ENCODE measurements at places on chromosomes 1 and 21.

DNA sequence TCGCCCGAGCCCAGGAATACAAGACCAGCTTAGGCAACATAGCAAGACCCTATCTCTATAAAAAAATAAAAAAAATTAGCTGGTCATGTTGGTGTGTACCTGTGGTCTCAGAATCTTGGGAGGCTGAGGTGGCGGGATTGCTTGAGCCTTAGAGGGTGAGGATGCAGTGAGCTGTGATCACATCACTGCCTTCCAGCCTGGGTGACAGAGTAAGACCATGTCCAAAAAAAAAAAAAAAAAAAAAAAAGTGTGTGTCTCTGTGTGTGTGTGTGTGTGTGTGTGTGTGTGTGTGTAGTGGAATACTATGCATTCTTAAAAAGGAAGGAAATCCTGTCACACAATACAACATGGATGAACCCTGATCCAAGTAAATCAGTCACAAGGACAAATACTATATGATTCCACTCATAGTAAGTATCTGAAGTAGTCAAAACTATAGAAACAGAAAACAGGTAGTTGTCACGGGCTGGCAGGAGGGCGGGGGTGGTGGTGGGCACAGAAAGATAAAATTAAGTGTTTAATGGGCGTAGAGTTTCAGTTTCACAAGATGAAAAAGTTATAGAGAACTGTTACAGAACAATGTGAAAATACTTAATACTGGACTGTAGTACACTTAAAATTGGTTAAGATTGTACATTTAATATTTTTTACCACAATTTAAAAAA is 47.8 kb downstream of the SELENOF start:
- no peak for DNase-seq
- H3K27me3 ChIP-seq: no peaks in the 10 kb centered on the region
- H3K4me3 ChIP-seq: no peak overlapping the region
- H3K36me3 ChIP-seq: no peaks in the 10 kb centered on the region
- no peaks in the 10 kb centered on the region for H3K4me1 ChIP-seq

GRCh38 chr1:112674986-112675727 is 698 bp downstream of the MOV10 start:
- DNase-seq: peak; percentile 62
- peaks cover 15% of the 10 kb centered on the region for H3K4me1 ChIP-seq
- H3K27ac ChIP-seq: peak overlapping the region; percentile 89
- H3K27me3 ChIP-seq: no peaks in the 10 kb centered on the region
- H3K4me3 ChIP-seq: peak overlapping the region; percentile 70

GRCh38 chr1:223016890-223017289 is 126.2 kb downstream of the TLR5 start:
- H3K27me3 ChIP-seq: no peaks in the 10 kb centered on the region
- H3K27ac ChIP-seq: no peak overlapping the region
- H3K36me3 ChIP-seq: no peaks in the 10 kb centered on the region
- no peaks in the 10 kb centered on the region for H3K4me1 ChIP-seq

DNA sequence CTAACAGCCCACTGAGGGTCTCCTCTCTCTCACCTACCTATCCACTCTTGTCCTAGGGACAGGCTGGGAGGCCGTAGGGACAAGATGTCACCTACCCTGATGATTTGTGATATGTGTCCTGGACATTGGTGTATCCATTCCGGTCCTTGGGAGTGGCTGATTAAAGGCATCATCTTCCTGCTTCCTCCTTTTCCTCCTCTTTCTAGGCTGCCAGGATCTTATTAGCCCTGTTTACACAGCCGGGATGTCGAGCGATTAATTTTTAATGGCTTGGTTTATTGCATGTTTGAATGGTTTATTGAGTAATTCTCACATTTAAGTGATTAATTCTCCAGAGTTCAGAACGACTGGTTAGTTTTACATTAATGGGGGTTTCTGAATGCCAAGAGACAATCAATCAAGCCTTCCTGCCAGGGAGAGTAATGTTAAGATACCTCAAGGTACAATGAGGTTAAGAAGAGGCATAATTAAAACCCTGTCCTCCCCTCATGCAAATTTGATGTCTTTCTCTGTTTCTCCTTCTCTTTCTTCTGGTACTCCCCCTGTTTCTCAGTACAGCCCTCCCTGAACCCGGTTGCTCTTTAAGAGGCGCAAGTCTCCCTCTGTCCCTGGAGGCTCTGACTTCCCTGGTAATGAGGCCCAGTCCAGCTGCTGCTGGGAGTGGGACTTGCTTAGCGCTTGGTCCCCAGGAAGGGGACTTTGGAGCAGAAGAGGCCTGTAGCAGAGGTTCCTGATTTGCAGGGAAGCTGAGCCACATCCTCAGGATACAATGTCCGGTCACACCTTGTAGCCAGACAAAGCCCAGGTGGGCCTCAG is 50.9 kb downstream of the ACTL8 start:
- H3K4me3 ChIP-seq: no peak overlapping the region
- H3K4me1 ChIP-seq: no peaks in the 10 kb centered on the region
- H3K27me3 ChIP-seq: no peaks in the 10 kb centered on the region
- no peaks in the 10 kb centered on the region for H3K36me3 ChIP-seq
- no peak overlapping the region for H3K27ac ChIP-seq
- DNase-seq: no peak

- H3K4me1 ChIP-seq: peaks cover 22% of the 10 kb centered on the region
- H3K36me3 ChIP-seq: no peaks in the 10 kb centered on the region
- no peak overlapping the region for H3K27ac ChIP-seq
- H3K4me3 ChIP-seq: no peak overlapping the region
- DNase-seq: no peak
Observed at GRCh38 chr1:25750923-25751605, 48.9 kb upstream of the SELENON start.

DNA sequence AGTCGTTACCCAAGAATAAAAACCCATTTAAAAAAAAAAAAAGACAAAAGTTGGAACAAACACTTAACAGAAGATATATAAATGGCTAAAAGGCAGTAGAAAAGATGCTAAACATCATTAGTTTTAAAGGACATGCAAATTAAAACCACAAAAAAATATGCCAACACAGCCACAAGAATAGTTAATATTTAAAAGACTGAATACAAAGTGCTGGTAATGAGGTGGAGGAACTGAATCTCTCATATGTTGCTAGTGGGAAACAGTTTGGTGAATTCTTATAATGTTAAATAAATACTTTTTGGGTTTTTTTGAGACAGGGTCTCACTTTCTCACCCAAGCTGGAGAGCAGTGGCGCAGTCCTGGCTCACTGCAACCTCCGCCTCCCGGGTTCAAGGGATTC is 10.0 kb downstream of the LRRC40 start:
- no peaks in the 10 kb centered on the region for H3K36me3 ChIP-seq
- no peak overlapping the region for H3K4me3 ChIP-seq
- no peaks in the 10 kb centered on the region for H3K4me1 ChIP-seq
- no peak overlapping the region for H3K27ac ChIP-seq
- no peak for DNase-seq
- H3K27me3 ChIP-seq: no peaks in the 10 kb centered on the region

- no peaks in the 10 kb centered on the region for H3K27me3 ChIP-seq
- H3K27ac ChIP-seq: no peak overlapping the region
- no peak for DNase-seq
Observed at GRCh38 chr1:213692321-213692720, 295.5 kb upstream of the PROX1 start.

All from thyroid gland (tissue), 4 donors.